ENCODE measurements at places on chromosomes 16 and 17.

DNA sequence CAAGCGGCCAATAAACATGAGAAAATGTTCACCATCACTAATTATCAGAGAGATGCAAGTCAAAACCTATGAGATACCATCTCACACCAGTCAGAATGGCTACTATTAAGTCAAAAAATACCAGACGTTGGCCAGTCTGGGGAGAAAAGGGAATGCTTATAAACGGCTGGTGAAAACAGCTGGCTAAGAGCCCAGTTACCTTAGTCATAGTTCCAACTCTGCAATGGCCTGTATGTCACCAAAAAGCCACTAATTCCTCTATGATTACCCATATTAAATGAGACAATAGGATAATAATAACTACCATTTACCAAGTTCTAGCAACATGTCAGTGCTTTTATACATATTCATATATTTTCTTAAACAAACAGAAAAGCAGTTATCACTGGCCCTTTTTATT is 42.9 kb upstream of the CDRT4 start:
- no peak for DNase-seq

DNA sequence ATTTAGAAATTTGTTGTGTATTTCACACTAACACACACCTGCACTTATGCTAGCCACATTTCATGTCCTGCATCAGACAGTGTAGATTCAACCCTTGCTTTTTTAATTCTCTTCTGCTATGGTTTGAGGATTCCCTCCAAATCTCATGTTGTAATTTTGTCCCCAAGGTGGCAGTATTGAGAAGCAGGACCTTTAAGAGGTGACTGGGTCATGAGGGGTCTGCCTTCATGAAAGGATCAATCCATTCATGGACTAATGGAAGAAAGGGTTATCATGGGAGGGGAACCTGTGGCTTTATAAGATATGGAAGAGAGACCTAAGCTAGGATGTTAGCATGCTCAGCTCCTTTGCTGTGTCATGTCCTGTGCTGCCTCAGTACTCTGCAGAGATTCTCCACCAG is 1032.2 kb downstream of the CDH11 start:
- DNase-seq = no peak

GRCh38 chr16:28259091-28259780 is 33.1 kb upstream of the SBK1 start:
- DNase-seq = no peak

GRCh38 chr17:19549746-19550623 is 16.3 kb downstream of the SLC47A1 start:
- no peak for DNase-seq

- no peak for DNase-seq
Observed at GRCh38 chr17:32222621-32223020, 43.0 kb upstream of the RHBDL3 start.

- no peak for DNase-seq
Observed at GRCh38 chr17:38452719-38453118, 24.5 kb downstream of the ARHGAP23 start.

- no peak for DNase-seq
Observed at GRCh38 chr16:745739-746138, 4.9 kb upstream of the CIAO3 start.

GRCh38 chr17:77848257-77848656 is 110.2 kb upstream of the TNRC6C start:
- DNase-seq = no peak

DNA sequence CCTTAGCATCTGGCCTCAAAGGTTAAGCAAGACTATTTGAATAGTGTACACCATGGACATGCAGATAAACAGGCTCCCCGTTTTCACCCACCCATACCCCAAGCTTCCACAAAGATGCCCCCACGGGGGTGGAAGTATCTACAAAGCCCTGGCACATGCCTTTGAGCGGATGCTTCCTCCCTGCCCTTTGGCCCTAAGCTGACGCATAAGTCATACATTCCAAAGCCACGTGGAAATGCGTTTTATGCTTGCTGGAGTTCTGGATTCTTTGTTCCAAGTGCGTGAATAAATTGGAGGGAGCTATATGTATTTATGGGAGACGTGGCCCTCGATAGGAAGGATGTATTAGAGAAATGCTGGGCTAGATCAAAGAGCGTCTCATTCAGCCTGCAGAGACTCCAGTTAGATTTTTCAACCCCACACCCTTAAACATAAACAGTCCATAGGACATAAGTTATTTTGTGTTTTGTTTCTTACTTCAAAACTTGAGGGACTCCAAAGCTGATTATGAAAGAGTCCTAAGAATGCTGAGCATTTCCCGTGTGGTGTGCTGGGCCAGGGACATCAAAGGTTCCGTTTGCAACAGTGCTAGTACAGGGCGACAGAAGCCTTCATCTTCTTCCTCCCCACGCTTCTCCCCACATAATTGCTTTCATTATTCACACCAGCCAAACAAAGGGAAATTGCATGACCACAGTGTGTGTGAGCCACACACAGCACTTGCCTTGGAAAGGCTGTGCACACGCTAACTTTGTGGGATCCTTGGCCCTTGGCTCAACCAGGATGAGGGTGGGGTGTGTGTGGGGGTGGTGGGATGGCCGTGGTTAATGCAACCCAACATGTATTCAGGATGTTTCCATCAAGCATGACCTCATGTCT is 73.6 kb downstream of the WIPI1 start:
- DNase-seq = peak; percentile 91

DNA sequence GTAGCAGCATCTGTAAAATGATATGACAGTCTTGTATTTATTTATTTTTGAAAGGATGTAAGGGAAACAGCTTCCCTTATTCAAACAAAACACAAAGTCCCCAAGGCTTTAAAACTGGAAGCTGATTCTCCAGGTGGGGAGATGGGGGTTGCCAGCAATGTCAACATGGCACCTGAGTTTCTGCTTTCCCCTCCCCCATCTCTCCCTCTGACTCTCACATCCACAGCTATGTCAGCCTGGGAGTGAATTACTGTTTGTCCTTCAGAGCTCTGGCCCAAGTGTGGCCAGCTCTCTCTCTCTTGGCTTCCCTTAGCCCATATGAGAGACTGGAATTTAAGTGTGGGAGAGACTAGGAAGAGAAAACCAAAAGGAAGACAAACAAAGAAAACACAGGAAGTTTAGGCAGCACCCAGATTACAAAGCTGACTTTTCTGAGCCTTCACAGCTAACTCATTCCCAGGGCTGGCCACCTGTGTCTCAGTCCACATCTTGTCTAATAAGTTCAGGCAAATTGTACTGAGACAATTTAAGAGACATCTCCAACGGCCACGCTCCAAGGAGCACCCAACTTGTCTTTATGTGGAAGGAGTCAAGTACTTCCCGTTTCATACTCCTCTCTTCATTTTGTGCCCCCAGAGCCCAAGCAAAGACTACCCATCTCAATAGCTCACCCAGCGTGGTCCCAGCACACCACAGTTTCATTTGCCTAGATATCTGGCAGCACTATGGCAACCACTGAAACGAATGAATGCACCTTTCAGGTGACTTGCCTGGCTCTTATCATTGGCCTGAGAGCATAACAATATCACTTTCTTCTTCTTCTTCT is 69.2 kb downstream of the SOX9 start:
- DNase-seq = no peak

DNA sequence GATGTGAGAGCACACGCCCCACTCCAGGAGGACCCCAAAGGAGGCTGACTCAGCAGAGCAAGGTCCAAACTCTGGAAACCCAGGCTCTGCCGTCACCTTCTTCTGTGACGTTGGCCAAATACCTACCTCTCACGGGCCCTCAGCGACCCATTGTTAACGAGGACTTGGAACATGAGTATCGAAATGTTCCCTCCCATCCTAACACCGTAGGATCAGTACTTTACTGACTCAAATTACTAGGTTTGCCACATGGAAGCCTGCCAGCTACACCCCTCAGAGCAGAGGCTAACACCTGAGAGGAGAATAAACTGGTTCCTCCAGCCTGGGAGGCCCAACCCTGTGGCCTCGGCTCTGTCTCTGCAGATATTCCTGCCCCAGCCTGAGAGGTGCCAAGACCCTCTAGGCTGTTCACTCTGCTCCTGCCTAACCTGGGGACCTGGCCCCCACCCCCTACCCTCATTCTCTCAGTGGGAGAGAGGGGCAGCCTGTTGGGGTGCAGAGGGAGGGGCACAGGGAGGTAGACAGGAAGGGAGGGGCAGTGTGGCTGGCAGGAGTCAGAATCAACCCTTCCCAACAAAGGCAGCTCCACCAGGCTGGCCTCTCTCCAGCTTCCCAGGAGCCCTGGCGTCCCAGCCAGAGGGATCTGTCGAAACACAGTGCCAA is 4.4 kb downstream of the PITPNM3 start:
- DNase-seq = no peak

GRCh38 chr17:74750327-74751069 is 2.1 kb downstream of the NHERF1 start:
- DNase-seq = no peak

DNA sequence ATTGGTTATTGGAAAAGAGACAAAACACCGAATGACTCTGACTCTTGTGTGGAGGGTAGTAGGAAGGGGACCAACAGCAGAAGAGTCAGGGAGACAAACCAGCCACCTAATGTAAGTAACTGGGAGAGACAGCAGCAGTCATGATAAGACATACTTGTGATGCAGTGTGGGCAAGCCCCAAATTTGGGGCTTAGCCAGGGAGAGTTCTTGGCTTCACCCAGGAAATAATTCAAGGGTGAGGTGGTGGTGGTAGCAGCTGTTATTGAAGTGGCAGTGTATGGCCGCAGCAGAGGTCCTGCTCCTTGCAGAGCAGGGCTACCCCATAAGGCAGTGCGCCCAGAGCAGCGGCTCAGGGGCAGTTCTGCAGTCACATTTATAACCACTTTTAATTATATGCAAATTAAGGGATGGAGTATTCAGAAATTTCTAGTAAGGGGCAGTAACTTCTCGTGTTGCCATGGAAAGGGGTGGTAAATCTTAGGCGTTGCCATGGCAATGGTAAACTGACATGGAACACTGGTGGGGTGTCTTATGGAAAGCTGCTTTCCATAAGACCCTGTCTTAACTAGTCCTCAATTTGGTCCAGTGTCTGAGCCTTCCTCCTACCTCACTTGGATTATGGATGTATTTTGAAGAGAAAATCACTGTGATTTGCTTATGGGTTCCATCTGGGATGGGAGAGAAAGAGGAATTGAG is 317.1 kb downstream of the PHKB start:
- no peak for DNase-seq

DNA sequence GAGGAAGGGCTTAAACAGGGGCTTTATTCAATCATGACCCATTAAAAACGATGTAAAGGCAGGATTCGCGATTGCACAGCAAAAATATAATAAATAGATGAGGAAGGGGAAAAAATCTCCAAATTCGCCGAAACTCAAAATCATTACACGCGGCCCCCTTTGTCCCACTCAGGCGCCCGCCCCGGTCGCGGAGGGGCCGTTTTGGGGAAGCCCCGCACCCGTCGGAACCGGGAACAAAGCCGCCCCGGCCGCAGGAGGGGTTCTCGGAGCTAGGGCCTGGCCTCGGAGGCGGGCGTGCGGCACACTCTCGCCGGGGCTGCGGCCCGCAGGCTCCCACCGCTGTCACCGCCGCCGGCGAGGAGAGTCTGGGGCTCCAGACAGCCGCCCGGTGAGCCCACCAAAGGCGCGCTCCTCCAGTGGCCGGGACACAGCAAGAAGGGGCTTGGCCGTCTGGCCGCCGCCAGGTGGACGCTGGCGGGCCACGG is 521 bp downstream of the C16orf87 start:
- DNase-seq = peak; percentile 39

- no peak for DNase-seq
Observed at GRCh38 chr16:68374246-68374805, 63.5 kb downstream of the PRMT7 start.

GRCh38 chr16:56984639-56985038 is 4.7 kb upstream of the NLRC5 start:
- no peak for DNase-seq

GRCh38 chr17:39678340-39679116 is 9.3 kb downstream of the PGAP3 start:
- no peak for DNase-seq

DNA sequence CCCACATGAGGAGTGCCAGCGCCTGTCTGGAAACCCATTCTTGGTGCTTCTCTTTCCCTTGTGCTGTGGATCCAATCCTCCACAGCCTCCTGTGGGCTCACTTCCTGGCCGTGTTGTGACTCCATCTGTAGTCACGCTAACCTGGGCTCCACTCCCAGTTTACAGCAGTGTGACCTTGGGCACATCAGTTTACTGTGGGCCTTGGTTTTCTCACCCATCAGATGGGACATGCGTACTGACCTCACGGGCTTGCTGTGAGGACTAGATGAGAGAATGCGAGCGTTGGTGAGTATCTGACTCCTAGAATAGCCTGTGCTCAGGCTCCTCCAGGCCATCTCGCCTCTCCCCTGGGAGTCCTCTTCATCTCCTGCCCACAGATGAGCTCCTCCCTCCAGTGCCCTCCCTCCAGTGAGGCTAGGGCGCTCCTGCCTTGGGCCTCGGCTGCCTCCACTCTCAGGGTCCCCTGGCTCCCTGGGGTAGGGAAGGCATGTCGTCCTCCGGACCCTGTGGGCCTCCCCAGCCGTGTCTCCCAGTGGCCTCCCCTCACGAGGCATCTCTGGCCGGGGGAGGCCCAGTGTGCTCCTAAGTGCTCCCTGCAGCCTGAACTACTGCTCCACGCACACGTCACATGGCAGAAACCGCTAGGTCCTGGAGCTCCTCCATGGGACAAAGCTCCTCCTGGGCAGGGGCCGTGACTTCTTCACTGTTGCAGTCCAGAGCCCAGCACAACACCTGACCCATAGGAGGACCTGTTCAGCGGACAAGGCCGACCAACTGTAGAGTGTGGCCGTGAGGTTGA is 5.2 kb upstream of the FOXJ1 start:
- no peak for DNase-seq

GRCh38 chr16:55324285-55325079 is 479 bp downstream of the IRX6 start:
- no peak for DNase-seq

DNA sequence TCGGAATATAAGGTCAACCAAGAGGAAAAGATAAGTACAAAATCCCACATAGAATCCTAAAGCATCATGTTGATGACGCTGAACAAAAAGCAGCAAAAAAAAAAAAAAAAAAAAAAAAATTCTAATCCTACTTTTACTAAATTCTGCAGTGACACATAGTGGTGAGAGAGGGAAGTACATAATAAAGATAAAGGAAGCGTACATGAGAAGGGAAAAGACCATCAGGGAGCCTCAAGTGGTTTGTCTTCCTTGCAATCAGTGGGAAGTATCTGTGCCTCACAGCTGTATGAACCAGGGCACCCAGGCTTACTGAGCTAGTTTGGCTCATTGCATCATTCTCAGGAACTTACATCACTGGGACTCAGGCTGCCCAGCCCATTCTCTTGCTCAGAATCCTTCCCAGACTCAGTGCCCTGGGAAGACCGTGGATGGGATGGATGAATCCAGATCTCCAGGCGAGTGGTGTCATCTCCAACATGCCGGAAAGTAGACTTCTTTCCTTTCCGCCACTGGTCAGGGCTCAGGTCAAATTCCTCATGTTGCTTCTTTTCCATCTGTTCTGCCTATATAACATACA is 21.2 kb downstream of the SMG6 start:
- peak; percentile 91 for DNase-seq

Data from inflammatory macrophage (primary cell).